Activated CD4-positive, alpha-beta T cell treated with anti-CD3 and anti-CD28 coated beads, Interleukin-2, amount 10 ng/mL, durations not matched to agents 24 days and 14 days (primary cell): ENCODE measurements at places on chromosomes 2 and 18. TPM values are rescaled to one million over a fixed set of nuclear protein-coding genes. Genes with fewer than 3 reads are reported as not detected.

The MARCO gene
- not detected in 2 replicates for total RNA-seq

The TUBA4B gene
- not detected in 2 replicates for total RNA-seq

The CCL20 gene
- total RNA-seq: 3.2 and 4.4 TPM in 2 replicates

DNA sequence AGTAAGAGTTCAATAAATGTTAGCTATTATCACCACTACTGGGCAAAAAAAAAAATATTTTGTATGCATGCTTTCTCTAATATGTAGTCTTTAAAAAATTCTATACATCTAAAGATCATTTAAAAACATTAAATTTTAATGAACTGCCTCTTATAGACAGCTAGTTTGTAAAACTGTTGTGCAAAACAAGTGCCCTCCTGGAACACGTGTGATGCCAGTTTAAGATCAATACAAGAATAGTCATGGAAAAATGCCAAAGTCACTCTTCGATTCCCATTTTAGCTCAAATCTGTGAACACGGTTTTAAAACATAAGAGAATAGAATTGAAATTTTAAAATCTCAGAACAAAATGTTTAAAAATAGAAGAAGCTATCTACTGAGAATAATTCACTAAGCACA, 242.5 kb upstream of the SMAD7 start:
- no peak for DNase-seq

GRCh38 chr2:222290736-222291484, 7.9 kb downstream of the PAX3 start:
- DNase-seq: no peak

DNA sequence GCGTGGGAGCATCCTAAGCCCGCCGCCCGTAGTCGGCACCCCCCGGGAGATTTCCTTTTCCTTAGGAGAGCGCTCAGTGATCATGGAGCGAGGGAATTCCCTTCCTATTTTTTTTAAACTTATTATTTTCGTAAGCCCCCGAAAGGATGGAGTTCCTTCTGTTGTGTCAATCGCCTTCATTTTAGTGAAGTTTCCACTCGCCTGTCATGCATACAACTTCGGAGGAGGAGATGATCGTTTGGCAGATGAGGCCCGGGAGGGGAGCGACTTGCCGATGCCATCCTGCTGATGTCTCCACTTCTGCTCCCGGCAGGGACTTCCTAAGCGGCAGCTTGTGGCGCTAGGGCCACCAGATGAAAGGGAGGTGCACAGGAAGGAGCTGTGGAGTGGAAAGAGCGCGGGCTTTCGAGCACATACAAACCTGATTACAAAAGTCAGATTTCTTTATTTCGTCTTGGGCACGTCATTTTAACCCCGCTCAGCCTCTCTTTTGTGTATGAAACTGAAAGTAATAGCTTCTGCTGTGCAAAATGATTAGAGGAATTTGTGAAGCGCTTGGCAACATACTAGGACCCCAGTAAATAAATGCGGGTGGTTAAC, at the start of gene ADGRF3:
TSS of gene ADGRF3 (minus strand) at position 336 of the 600 bp plus-strand sequence. CDS start 555 bp downstream, outside the sequence.
- peak; percentile 91 for DNase-seq

DNA sequence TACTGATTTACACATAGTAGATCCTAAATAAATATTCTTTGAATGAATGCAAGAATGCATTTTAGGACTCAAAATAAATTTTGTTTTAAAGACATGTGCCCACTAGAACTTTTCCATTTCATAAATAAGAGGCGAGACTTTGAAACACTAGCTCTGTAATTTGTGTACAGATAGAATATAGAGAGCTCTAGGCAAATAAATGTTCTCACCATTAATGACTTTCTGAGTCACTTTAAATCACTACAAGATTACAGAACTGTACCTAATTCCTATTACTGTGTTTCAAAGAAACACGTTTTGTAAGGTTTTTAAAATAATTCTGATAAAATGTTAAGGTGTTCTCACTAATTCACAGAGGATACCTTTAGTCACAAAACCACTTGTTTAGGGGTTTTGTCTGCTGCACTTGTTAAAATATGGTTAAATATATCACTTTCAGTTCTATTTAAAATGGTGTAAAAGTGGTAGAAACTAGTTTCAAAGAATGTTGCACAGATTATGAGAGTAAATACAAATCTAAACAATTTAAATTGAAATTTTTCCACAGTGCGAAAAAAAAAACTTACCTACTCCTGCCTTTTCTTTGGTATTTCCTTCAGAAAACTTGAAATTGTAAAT, 158.7 kb upstream of the ZC3H15 start:
- DNase-seq: no peak

DNA sequence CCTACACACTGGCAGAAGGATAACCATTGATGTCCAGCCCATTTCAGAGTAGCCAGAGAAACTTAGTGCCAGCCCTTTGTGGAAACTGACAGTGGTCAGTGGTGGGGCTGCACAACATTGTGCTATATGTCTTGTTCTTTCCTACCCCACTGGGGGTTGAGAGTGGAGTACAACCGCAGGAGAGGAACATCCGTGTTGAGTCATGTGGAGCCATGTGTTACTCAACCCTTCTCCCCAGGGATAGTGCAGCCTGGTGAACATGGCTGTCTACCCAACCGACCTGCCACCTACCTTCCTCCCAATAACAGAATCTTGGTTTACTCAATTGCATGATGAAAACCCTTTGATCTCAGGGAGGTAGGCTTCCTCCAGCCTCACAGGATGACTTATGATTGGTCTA, 65.3 kb upstream of the MAPK4 start:
- DNase-seq: no peak

DNA sequence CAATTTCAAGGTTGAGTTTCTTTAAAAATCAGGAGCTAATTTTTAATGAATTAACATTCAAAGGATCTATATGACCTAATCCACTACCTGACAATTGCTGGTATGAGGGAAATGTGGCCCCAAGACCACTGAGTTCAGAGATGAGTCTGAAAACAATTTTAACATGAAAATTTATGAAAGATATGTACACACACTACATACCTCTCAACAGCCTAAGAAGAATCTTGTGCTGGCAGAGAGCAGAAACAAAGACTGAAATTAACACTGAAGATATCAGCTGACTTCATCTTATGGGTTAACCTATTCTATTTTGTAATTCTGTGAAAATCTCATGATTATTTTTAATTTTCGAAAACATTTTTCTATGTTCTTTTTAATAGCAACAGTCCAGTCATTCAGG, 1.7 kb downstream of the FAP start:
- DNase-seq: no peak
